ENCODE measurements at places on chromosomes 6 and 20. TPM values are rescaled to one million over a fixed set of nuclear protein-coding genes. Genes with fewer than 3 reads are reported as not detected.

Gene KCNK15
- not detected for total RNA-seq

Gene TP53TG5
- not detected for total RNA-seq

Gene XKR7
- total RNA-seq = not detected

Gene STMN3
- 2.7 TPM for total RNA-seq

Gene HCK
- not detected for total RNA-seq

Gene OLIG3
- not detected for total RNA-seq

Gene RSPH9
- total RNA-seq = 0.09 TPM

Gene COL12A1
- total RNA-seq = 9.0 TPM

Gene F13A1
- not detected for total RNA-seq

Gene CFAP206
- 0.19 TPM for total RNA-seq

Gene MLN
- not detected for total RNA-seq

Gene TLDC2
- not detected for total RNA-seq

Gene PRICKLE4
- 1.3 TPM for total RNA-seq

Gene CLIC5
- total RNA-seq = not detected

Gene STK35
- 15.4 TPM for total RNA-seq
